ENCODE measurements at places on chromosomes 12 and 14.

DNA sequence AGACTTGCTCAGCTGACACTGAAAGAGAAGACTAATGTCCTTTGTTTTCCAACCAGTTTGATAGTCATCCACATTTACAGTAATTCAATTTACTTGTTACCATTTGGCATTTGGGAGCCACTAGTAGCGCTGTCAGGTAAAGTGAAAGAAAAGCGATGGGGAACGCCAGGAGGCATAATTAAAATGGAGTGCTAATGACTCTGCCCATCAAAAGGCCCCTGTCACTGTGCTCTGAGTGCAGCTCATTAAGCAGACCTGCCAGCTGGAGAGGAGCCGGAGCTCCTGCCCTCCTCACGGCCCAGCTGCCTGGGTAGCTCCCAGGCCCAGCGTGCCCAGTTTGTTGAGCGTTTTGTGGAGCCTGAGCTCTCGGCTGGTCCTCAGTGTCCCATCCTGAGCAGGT, 463.6 kb upstream of the CCDC196 start:
- no peak for DNase-seq

- no peak for DNase-seq
Measured at GRCh38 chr12:77608271-77608824, 222.3 kb upstream of the NAV3 start.

DNA sequence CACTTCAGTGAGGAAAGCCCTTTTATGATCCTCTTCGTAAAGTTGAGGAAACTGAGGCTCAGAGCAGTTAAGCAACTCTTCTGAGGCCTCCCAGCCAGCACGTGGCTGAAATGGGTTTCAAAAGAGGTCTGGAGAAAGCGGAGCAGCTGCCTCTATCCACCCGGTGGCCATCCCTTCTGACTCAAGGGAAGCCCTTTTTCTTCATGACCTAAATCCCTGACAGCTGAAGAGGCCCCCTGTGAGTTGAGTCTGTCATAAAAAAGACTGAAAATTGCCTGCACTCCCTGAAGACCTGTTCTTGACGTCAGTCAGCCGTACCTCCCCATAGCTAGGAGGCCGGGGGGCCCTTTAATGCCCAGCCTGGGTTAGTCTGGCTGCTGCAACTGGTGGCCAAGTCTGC, 10.7 kb downstream of the CMKLR1 start:
- no peak for DNase-seq

DNA sequence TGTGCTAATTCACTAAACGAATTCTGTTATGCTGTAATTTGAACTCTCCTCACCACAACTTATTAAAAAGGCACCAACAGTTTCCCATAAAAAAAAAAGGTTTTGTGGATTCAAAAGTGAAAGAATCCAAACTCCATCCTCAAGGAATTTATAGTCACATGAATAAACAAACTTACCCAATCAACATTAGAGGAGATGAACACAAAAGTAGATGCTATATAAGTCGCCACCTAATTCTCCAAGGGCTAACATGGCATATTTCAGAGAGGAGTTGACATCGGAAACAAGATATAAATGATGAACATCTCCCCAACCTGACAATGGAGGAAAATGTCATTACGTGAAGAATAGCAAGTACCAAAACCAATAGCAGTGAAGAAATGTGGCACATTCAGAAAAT, 265.5 kb upstream of the PRKD1 start:
- no peak for DNase-seq

DNA sequence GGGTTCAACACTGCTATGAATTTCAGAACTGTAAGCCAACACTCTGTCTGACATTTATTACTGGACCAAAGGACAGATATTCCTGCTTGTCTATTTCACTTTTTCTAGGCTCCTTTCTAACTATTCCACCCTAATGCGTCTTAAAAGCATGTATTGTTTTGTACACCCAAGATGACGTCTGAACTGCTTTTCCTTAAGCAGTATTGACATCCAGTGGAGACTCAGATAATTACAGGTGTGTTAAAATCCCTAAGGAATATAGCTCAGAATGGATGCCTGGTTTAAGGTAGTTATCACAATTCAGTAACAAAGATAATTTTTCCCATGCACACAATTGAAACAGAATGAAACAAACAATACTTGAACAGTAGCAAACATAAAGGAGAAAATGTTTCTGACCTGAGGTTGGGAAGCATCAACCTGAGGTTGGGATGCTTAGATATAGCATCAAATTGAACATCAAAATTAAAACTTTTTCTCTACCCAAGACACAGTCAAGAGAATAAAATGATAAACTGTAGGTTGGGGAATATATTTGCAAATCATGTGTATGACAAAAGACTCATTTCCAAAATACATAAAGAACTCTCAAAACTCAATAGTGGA, 93.7 kb upstream of the PTPRR start:
- DNase-seq = no peak

GRCh38 chr14:22824711-22825359, 4.9 kb upstream of the MRPL52 start:
- DNase-seq = no peak

- DNase-seq = no peak
Measured at GRCh38 chr12:85920324-85920947, 46.3 kb downstream of the NTS start.

- DNase-seq = no peak
Measured at GRCh38 chr14:89258728-89259273, 158.2 kb downstream of the FOXN3 start.

- no peak for DNase-seq
Measured at GRCh38 chr14:22097072-22097471, 423.5 kb upstream of the OR4E1 start.

DNA sequence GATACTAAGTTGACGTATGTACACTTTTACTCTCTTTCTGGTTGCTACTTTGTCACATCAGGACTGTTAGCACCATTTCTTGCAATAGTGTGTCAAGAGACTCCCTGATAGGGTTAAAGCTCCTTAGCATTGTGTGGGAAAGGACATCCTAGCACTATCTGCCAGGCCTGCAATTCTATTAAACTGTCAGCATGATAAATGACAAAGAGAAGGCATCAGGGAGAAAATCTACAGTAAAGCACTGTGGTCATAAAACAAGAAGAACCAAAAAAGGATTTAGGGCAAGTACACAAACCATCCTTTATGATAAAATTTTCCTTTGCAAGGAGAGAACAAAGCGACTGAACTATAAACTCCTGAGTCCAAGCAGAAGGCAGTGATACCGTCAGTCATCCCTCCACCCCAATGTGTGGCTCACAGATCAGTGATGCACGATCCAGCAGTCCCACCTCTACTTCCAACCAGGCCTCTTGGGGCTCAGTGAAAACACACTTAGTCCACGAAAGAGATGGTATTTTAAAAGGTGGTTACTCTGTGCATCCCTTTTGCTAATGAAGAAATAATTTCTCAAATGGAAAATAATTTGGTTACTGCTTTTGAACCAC, 31.4 kb upstream of the SLC35F4 start:
- DNase-seq = no peak

DNA sequence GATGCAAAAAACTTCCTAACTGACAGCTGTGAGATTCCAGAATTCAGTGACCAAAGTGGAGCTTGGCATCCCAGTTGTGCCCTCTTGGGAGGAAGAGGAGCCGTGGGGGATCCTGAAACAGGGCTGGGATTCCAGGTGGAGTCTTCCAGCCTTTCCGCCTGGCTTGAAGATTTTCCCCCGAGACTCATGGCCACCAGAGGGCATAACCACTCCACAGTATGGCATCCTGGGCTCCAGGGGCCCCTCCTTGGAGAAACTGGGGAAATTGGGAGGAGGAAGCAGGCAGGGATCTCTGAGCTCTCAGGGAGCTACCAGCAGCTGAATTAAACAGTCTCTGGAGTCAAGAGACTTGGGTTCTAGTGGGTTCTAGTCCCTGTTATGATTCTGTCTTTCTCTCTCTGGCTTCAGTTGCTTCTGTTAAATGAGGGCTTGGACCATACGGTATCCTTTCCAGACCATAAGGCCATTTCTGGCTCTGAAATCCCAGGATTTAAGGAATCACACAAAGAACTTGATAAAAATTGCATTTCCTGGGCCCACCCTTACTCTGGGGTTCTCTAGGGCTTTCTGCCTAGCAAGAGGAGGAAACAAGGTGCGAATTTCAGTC, 2.6 kb upstream of the TAMALIN start:
- no peak for DNase-seq
